ENCODE measurements at places on chromosomes 6 and 20.

DNA sequence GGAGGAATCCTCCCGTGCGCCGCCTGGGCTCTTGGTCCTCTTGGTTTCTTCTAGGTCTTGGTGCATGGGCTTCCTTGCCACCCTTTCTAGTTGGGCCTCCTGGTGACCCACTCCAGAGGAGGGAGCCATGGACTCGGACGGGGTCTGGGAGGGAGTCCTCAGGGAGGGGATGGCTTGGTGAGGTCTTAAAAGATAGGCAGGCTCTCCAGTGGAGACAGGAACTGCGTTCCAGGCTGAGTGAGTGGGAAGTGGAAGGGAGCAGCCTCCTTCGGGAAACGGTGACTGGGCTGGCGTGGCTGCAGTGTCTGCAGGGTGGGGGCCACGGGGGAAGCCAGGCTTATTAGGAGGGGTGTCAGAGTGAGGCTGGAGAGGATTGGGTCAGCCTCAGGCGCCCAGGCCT is 152.8 kb downstream of the GRM4 start:
- H3K27me3 ChIP-seq, result peaks cover 2% of the 10 kb centered on the region
- no peaks in the 10 kb centered on the region for H3K36me3 ChIP-seq
- no peak overlapping the region for H3K4me3 ChIP-seq

- no peak overlapping the region for H3K27ac ChIP-seq
Observed at GRCh38 chr6:169568314-169569087, 133.3 kb downstream of the WDR27 start.

DNA sequence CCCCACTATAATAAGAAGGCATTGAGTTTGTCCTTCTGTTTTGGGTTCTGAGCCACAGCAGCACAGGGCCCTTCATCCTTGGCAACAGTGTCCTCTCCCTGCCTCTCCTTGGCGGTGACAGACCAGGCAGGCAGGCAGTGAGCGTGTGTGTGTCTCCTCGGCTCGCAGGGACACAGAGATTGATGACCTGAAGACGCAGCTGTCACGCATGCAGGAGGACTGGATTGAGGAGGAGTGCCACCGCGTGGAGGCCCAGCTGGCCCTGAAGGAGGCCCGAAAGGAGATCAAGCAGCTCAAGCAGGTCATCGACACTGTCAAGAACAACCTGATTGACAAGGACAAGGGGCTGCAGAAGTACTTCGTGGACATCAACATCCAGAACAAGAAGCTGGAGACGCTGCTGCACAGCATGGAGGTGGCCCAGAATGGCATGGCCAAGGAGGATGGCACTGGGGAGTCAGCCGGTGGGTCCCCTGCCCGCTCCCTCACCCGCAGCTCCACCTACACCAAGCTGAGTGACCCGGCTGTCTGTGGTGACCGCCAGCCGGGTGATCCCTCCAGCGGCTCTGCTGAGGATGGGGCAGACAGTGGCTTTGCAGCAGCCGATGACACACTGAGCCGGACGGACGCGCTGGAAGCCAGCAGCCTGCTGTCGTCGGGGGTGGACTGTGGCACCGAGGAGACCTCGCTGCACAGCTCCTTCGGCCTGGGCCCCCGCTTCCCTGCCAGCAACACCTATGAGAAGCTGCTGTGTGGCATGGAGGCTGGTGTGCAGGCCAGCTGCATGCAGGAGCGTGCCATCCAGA is 24.0 kb downstream of the SDCBP2 start:
- no peak for DNase-seq
- H3K4me3 ChIP-seq, result no peak overlapping the region
- no peak overlapping the region for H3K27ac ChIP-seq
- H3K4me1 ChIP-seq, result peaks cover 4% of the 10 kb centered on the region
- H3K27me3 ChIP-seq, result no peaks in the 10 kb centered on the region
- H3K36me3 ChIP-seq, result no peaks in the 10 kb centered on the region

GRCh38 chr20:46724343-46724959 is 15.0 kb downstream of the SLC2A10 start:
- no peaks in the 10 kb centered on the region for H3K4me1 ChIP-seq
- no peak overlapping the region for H3K4me3 ChIP-seq
- DNase-seq, result no peak
- H3K27ac ChIP-seq, result no peak overlapping the region
- H3K36me3 ChIP-seq, result peaks cover 20% of the 10 kb centered on the region
- H3K27me3 ChIP-seq, result no peaks in the 10 kb centered on the region

- H3K4me1 ChIP-seq, result no peaks in the 10 kb centered on the region
- no peak overlapping the region for H3K27ac ChIP-seq
- no peaks in the 10 kb centered on the region for H3K27me3 ChIP-seq
- no peak for DNase-seq
Observed at GRCh38 chr6:67888886-67889681, 746.0 kb upstream of the ADGRB3 start.

- H3K36me3 ChIP-seq, result peaks cover 14% of the 10 kb centered on the region
- no peaks in the 10 kb centered on the region for H3K27me3 ChIP-seq
- no peak for DNase-seq
- H3K27ac ChIP-seq, result peak overlapping the region; percentile 58
- H3K4me1 ChIP-seq, result peaks cover 71% of the 10 kb centered on the region
Observed at GRCh38 chr6:111759331-111759835, 113.9 kb downstream of the FYN start.

GRCh38 chr6:165049362-165049761 is 260.0 kb downstream of the C6orf118 start:
- peaks cover 16% of the 10 kb centered on the region for H3K36me3 ChIP-seq
- H3K4me3 ChIP-seq, result no peak overlapping the region
- no peak overlapping the region for H3K27ac ChIP-seq
- DNase-seq, result peak; percentile 51
- no peaks in the 10 kb centered on the region for H3K27me3 ChIP-seq

- peaks cover 15% of the 10 kb centered on the region for H3K4me1 ChIP-seq
- H3K36me3 ChIP-seq, result no peaks in the 10 kb centered on the region
- peak; percentile 82 for DNase-seq
- no peaks in the 10 kb centered on the region for H3K27me3 ChIP-seq
Observed at GRCh38 chr20:51318058-51318949, 224.2 kb downstream of the NFATC2 start.

GRCh38 chr6:25407431-25407830 is 128.3 kb downstream of the CARMIL1 start:
- H3K27me3 ChIP-seq, result no peaks in the 10 kb centered on the region
- no peaks in the 10 kb centered on the region for H3K36me3 ChIP-seq
- H3K4me1 ChIP-seq, result no peaks in the 10 kb centered on the region
- no peak for DNase-seq

DNA sequence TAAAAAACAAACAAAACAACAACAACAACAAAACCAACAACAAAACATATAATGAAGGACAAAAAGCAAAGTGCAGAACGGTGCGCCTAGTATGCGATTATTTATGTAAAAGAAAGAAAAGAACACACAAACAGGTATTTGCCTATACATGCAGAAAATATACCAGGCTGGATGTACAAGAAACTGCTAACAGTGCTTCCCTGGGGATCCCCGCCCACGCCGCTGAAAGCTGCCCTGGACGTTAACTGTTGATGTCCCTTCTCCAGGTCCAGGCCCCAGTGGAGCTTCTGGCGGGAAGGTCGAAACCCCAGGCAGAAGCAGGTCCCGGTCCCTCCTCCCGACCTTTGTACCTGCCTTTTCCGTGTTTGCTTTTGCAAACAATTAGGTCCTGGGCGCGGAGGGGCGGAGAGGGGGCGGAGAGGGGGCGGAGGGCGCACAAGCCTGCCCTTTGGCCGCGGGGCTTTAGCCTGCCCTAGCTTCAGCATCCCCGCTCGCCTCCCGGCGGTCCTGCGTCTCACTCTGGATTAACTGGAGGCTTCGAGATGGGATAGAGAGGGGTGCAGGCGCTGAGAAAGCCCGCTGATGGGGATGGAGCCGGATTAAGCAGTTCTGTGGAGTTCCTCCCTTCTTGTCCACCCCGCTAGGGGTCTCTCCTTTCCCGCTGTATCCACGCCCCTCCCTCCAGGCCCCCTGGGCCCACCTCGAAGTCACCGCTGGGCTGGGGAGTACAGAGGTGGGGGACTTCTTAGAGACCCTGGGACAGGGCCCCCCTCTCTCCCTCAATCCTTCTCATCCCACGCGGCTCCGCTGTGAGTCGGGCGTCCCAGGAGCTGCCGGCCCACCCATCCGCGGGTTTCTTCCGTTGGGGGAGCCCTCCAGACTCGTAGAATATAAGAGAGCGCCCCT is 8.2 kb upstream of the AHCY start:
- H3K36me3 ChIP-seq, result no peaks in the 10 kb centered on the region
- peak overlapping the region; percentile 45 for H3K4me3 ChIP-seq
- peaks cover 24% of the 10 kb centered on the region for H3K27me3 ChIP-seq

DNA sequence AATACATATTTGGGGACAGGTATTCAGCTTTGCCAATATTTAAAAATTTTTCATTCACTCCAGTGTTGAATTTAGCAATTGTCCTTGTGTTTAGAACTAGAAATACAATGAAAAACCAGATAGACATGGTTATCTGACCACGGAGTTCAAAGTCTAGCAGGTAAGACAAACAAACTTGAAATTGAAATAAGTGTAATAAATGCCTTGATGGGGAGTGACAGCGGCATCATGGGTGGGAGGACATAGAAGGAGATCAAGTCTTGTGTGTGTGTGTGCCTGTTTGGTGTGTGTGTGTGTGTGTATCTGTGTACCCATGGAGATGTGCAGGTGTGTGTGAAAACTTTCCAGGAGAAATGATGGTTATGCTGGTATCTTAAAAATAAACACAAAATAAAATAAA is 750.0 kb upstream of the CITED2 start:
- no peaks in the 10 kb centered on the region for H3K27me3 ChIP-seq
- H3K36me3 ChIP-seq, result peaks cover 16% of the 10 kb centered on the region
- DNase-seq, result no peak
- H3K4me1 ChIP-seq, result no peaks in the 10 kb centered on the region
- no peak overlapping the region for H3K4me3 ChIP-seq

- H3K36me3 ChIP-seq, result no peaks in the 10 kb centered on the region
- H3K4me1 ChIP-seq, result no peaks in the 10 kb centered on the region
Observed at GRCh38 chr6:107019047-107019446, 9.0 kb upstream of the MTRES1 start.

- peaks cover 4% of the 10 kb centered on the region for H3K4me1 ChIP-seq
- H3K4me3 ChIP-seq, result no peak overlapping the region
- H3K36me3 ChIP-seq, result peaks cover 2% of the 10 kb centered on the region
Observed at GRCh38 chr6:142765306-142765705, 179.7 kb downstream of the HIVEP2 start.

- DNase-seq, result no peak
- peaks cover 24% of the 10 kb centered on the region for H3K36me3 ChIP-seq
- H3K27me3 ChIP-seq, result no peaks in the 10 kb centered on the region
- no peak overlapping the region for H3K27ac ChIP-seq
- H3K4me1 ChIP-seq, result peaks cover 15% of the 10 kb centered on the region
Observed at GRCh38 chr6:13299918-13300317, 28.4 kb downstream of the TBC1D7 start.

DNA sequence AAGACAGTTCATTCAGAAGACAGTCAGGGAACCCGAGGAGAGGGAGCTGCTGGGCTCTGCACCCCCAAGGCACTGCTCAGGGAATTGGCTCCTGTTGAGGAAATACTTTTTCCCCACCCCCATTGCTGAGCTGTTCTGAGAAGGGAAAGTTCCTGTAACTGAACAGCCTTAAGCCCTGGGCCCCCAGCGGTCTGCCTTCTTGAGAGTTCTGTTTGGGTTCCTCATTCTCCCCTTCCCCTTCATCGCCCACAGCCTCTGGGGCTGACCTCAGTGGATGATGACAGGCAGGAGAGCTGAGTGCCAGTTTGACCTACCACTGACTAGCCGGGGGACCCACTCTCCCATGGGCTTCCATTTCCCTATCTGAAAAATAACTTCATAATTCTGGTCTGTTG is 10.7 kb downstream of the HCK start:
- H3K4me3 ChIP-seq, result no peak overlapping the region
- H3K4me1 ChIP-seq, result no peaks in the 10 kb centered on the region
- no peaks in the 10 kb centered on the region for H3K36me3 ChIP-seq

- H3K27ac ChIP-seq, result no peak overlapping the region
- no peaks in the 10 kb centered on the region for H3K36me3 ChIP-seq
- no peaks in the 10 kb centered on the region for H3K4me1 ChIP-seq
- H3K4me3 ChIP-seq, result no peak overlapping the region
- DNase-seq, result no peak
- peaks cover 3% of the 10 kb centered on the region for H3K27me3 ChIP-seq
Observed at GRCh38 chr6:16570221-16570553, 191.1 kb downstream of the ATXN1 start.

- H3K4me3 ChIP-seq, result no peak overlapping the region
- H3K27me3 ChIP-seq, result no peaks in the 10 kb centered on the region
- no peak for DNase-seq
Observed at GRCh38 chr6:107304421-107305025, 154.8 kb downstream of the PDSS2 start.

DNA sequence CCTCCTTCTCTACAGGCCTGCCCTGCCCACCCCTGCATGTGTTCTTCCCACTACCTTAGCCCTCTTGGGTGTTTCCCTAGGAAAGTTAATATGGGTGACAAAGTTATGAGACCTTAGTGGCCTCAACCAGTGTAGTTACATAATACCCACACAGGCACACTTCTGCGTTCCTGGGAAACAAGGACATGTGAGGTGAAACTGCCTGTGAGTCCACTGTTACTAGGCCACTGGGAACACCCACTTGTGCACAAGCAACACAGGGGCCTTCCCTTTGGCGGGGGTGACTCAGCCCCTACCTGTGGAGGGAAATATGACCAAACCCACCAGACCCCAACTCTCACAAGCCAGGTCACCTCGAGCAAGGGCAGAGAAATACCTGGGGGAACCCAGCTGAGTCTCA is 12.8 kb downstream of the PI16 start:
- H3K36me3 ChIP-seq, result peaks cover 7% of the 10 kb centered on the region
- H3K4me3 ChIP-seq, result no peak overlapping the region
- H3K4me1 ChIP-seq, result peaks cover 6% of the 10 kb centered on the region
- DNase-seq, result no peak

DNA sequence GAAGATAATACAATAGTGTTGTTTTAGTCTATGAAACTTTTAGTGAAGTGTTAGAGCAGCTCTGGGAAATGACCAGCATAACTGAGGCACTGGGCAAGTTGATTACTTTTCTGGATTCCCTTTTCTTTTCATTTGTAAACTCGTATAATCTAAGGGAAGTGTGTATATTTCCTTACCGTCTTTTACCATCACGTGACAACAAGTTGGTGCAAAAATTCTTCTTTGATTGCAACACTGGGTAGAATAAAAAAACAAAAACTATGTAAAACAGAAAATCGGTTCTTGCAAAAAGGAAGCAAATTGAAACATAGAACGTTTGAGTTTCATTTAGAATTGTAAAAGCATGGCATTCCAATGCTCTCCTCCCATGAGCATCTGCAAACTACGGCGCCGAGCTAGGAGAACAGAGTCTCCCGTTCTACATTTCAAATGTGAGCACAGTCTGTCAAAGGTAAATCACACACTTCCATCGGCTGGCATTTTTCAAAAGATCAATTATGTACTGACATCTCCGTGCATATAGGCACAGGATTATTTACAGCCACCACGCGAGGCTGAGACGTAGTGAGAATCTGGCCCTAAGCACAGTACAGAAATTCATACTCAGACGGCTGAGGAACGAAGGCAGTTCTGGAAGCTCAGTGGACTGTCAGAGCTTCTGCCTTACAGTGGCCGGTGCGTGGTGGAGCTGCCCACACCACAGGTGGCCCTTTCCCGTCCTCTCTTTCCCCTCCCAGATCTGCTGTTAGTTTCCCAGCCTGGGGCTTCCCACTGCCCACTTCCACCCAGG is 314.0 kb downstream of the BMP7 start:
- H3K27me3 ChIP-seq, result peaks cover 84% of the 10 kb centered on the region
- no peak overlapping the region for H3K4me3 ChIP-seq
- no peaks in the 10 kb centered on the region for H3K36me3 ChIP-seq
- H3K27ac ChIP-seq, result no peak overlapping the region
- DNase-seq, result no peak

Data from neural crest cell (in vitro differentiated cells).